Caki2 (cell line): ENCODE measurements at places on chromosomes 12 and 14. TPM values are rescaled to one million over a fixed set of nuclear protein-coding genes. Genes with fewer than 3 reads are reported as not detected.

Gene HOTAIR
- not detected in 2 replicates for total RNA-seq

Gene MMP17
- total RNA-seq = 1.0 and 4.5 TPM in 2 replicates

Gene KRT5
- not detected in 2 replicates for total RNA-seq

Gene TGFB3
- 0.44 TPM in 1 of 2 replicates, not detected in the other for total RNA-seq

Gene KLRB1
- not detected in 2 replicates for total RNA-seq

Gene L2HGDH
- 4.5 and 8.9 TPM in 2 replicates for total RNA-seq

- peak; percentile 30 for DNase-seq
Measured at GRCh38 chr14:60482743-60483142, 3.1 kb downstream of the C14orf39 start.

- no peak for DNase-seq
Measured at GRCh38 chr12:94769047-94769420, 118.7 kb upstream of the TMCC3 start.

DNA sequence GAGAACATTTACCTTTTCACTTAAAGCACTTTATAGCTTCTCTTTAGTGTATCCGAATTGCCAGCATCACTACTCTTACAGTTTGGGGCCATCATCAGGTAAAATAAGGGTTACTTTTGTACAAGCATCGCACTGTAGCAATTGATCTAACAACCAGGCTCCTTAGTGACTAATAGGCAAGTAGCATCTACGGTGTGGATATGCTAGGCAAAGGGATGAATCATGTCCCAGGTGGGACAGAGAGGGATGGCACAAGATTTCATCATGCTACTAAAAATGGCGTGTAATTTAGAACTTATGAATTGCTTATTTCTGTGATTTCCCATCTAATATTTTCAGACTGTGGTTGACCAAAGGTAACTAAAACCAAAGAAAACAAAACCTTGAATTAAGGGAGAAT is 582.3 kb downstream of the KCNH5 start:
- DNase-seq = no peak

- no peak for DNase-seq
Measured at GRCh38 chr14:72742838-72743195, 151.1 kb downstream of the DPF3 start.

GRCh38 chr12:9342614-9343353 is 134.6 kb upstream of the PZP start:
- DNase-seq = no peak

- no peak for DNase-seq
Measured at GRCh38 chr14:89269404-89269803, 147.6 kb downstream of the FOXN3 start.
